Activated effector memory CD4-positive, alpha-beta T cell treated with Interleukin-2 at 50 U/mL for 16 hours (primary cell): ENCODE measurements at places on chromosomes 7 and 10.

DNA sequence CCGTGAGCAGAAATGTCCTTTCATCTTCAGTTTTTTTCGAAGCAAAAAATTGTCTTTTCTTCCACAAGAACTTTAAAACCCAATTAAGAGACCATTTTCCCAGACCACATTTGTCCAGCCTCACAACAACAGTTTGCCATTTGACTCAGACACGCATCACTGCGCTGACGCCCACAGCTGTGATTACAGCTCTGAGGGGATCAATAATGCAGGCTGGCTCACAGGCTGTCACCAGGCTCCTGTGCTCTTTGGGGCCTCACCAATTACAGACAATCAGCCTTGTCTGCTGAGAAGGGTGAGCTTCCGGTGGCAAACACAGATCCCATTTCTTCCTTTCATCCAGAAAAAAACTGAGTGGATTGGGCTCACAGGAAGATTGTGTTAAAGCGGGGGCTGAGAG lies 33.3 kb downstream of the DDC start:
- no peak for DNase-seq

- peak; percentile 74 for DNase-seq
Measured at GRCh38 chr10:96831867-96832720, at the start of gene LCOR. Gene LCOR (plus strand): TSS chr10:96832298. CDS start chr10:96949058, 116,760 bp downstream.

- DNase-seq: no peak
Measured at GRCh38 chr7:69067397-69067796, 530.9 kb upstream of the AUTS2 start.

DNA sequence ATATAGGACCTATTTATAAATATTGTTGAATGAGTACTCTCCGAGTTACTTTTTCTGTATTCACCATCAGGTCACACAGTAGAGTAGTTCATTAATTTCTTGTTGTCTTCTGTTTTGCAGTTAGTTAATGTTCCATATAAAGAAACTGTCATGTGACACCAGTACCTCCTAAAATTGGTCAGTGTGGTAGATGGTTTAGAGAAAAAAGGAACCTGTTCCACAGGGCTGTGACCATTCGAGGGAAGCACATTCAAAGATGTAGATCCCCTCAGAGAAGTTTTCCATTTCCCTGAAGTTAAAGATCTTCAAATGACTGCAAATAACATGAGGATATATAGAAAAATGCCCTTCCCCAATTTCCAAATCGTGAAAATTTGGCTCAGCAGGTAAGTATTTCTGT lies 45.7 kb downstream of the PRPF18 start:
- no peak for DNase-seq

DNA sequence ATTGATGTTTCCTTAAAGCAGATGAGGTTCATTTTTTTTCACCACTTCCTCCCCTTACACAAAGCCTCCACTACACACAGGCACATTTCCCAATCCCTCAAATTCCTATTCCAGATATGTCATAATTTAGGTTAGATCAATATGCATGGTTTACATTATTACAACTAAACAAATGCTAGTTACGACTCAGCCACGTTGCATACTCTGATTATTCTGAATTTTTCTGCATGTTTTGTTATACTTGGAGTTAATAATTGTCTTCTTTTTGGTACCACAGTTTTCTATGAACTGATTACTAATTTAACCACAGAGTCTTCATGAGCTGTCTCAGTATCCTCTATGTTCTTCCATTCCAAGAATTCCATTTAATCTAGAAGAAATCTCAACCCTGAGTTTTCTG lies 4.4 kb upstream of the BICC1 start:
- no peak for DNase-seq

- DNase-seq: no peak
Measured at GRCh38 chr10:91761721-91762120, 36.5 kb upstream of the TNKS2 start.

GRCh38 chr7:80876894-80877414 lies 41.9 kb downstream of the SEMA3C start:
- no peak for DNase-seq

DNA sequence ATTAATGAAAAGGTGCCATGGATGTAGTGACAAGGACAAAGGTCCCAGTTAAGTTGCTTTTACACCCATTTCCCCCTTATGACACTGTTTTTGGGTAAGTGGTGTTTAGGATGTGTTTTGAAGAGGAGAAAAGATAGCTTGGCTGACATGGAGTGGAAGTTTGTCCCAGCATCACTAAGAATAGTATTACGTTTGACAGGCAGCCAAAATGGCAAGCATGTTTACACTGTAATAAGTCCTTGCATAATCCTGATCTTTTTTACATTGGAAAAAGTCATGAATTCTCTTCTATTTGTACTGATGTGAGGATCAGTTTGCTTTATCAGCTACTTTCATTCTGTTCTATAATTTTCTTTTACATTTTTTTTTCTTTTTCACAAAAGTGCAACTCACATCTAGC lies 137.8 kb downstream of the CHRM2 start:
- no peak for DNase-seq

DNA sequence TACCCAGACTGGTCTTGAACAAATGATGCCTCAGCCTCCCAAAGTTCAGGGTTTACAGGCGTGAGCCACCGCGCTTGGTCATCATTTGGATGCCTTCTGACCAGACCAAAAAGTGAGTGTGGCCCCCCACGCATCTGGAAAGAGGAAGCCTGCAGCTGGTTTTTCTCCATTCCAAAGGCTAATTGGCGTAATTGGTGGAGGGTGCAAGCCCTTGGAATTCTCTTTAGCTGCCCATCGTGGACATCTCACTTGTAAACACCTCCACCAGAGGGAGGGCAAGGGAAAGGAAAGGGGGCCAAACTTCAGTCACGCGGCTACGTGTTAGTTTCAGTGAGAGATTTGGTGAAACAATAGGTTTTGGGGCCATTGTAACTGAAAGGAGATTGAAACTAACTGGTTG lies 4.1 kb upstream of the ARHGAP21 start:
- no peak for DNase-seq

DNA sequence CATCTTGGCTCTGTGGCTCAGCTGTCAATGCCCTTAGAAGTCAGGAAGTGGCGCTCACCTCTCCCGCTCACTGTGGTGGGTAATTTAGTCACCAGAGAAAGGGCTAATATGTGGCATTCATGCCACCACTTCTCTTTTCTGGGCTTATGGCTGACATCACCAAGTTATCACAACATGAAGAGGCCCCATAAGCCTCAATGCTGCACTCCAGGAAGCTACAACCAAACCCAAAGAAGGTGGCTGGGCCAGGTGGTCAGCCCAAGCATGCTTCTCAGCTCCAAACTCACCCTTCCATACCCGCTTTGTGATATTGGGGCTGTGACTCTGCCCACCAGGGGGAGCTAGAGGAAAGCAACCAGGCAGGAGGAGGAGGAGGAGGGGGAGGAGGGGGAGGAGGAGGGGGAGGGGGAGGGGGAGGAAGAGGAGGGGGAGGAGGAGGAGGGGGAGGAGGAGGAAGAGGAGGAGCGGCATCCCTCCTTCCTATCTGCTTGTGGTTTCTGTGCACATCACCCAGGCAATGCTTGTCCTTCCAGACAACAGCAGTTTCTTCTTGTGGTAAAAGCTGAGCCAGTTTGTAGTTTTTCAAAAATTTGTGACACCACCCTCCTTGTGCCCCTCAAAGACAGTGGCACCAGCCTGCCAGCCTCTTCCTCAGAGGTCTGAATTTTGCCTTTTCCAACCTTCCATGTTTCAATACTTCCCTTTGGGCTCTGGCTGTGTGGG lies 42.1 kb downstream of the CYP26A1 start:
- peak; percentile 52 for DNase-seq

- no peak for DNase-seq
Measured at GRCh38 chr10:68145705-68146104, 36.4 kb downstream of the MYPN start.

DNA sequence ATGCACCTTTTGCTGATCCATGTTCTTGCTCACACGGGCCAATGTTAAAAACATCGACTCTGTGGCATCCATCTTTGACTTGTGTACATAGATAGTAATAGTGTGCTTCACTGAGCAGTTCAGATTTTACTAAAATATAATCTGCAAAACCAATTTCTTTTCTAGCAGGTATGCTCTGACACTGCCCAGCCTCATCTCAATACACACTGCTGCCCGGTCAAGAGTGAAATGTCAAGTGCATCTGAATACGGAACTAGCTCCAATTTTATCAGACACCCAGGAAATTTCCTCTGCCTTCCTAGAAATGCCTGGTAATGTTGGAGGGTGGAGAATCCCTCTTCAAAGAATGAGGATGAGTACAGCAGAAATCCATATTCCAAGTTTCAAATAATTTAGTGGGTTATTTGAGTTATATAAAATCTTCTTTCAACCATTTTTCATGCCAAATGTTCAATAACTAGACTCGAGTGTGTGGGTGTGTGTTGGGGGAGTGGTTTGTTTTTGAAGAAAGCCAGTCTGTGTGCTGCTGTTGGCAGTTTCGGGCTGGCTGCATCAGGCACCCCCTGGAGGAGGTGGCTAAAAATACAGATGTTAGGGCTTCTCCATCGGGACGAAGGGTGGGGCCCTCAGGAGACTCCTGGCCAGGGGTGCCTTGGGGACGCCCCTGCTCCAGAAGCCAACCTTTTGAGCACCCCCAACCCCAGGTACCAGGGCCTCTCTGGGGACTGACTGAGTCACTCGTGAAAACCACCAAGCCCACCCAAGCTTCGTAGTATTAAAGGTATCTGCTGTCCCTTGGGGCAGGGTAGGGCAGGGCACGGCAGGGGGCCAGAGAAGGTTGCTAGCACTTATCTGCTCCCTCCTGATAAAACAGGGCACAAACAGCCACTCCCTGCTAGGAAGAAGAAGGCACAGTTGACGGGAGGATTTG lies 15.4 kb downstream of the CTBP2 start:
- DNase-seq: no peak

DNA sequence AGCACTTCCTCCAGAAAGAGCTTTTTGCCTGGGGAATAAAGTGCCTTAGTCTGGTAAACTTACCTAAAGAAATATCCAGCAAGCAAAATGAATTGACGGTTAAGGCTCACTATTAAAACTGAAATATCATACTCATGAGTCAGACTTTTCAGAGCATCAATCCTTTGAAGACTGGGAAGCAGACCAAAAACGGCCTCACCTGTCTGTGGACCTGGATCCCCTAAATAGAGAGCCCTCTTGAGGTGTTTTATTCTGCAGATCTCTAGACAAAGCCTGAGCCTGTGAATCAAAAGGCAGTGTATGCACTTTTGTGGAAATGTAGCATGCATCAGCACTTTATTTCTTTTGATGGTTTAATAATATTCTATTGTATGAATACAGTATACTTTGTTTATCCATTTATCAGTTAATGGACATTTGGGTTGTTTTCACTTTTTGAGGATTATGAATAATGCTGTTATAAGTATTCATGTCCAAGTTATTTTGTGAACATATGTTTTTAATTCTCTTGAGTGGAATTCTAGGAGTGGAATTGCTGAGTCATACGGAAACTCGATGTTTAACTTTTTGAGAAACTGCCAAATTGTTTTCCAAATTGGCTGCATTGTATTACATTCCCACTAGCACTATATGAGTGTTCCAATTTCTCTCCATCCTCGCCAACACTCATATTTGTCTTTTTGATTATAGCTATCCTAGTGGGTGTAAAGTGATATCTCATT lies 449.0 kb upstream of the IGFBP3 start:
- DNase-seq: no peak

GRCh38 chr10:104043854-104044253 lies 41.8 kb downstream of the COL17A1 start:
- no peak for DNase-seq

GRCh38 chr7:40808378-40808942 lies 673.7 kb downstream of the SUGCT start:
- DNase-seq: no peak

GRCh38 chr7:104153287-104153686 lies 54.5 kb downstream of the ORC5 start:
- DNase-seq: no peak

GRCh38 chr10:65708057-65708456 lies 1217.8 kb upstream of the LRRTM3 start:
- no peak for DNase-seq
